ENCODE measurements at places on chromosomes 4 and X.

DNA sequence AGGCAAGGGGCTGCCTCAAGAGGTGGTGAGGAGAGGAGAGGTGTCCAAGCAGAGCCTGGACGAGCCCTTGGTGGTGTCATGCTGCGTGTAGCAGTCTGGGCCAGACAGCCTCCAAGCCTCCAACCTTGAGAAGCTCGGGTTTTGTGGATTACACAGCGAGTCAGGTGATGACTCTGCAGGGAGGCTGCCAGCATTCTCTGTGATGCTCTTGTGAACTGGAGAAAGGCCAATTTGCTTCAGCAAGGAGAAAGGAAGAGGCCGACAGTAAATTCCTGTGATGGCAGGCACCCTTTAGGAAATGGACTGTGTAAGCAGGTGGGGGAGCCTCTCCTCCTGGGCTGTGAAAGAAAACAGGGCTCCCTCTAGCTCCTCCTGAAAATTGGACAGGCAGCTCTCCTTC, 36.0 kb upstream of the CD99L2 start:
- DNase-seq, result no peak

DNA sequence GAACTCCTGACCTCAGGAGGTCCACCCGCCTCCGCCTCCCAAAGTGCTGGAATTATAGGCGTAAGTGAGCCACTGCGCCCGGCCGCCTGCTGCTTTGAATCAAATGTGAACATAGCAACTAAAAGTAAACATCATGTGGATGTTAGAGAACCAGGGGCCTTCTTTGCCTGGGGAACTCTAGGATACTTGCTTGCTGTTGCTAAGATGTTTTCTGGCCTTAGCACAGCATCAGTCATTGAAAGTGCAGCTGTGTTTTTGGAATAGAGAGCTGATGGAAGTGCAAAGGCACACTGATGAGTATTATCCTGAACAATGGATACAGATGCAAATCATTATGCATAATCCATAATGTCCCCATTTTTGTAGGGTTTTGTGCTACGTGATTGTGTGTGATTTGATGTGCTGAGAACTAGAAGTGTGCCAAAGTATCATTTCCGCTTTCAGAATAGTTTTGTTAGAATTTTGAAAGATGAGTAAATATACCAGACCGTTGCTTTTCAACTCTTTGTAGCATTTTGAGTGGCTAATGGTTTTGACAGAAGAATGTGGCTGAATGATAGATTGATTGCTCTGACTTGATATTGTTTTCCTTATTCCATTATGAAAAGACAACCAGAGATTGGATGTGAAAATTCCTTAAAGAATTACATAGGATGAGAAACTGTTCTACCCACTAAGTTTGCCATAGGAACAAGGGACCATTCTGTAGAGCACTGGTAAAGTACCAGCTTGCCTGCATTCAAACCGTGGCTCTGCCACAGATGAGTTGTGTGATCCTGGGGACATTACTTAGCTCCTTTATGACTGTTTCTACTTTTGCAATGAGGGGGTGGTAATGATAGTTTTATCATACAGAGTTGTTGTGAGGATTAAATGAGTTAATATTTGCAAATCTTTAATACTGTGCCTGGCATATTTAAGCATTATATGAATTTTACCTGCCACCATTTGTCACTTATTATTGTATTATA, 74.7 kb downstream of the REPS2 start:
- no peak for DNase-seq

- no peak for DNase-seq
Observed at GRCh38 chr4:89837993-89838390, 1.0 kb upstream of the SNCA start.

- DNase-seq, result no peak
Observed at GRCh38 chr4:175531405-175532091, 280.5 kb downstream of the GPM6A start.

- DNase-seq, result no peak
Observed at GRCh38 chr4:26213317-26213716, 107.5 kb upstream of the RBPJ start.

DNA sequence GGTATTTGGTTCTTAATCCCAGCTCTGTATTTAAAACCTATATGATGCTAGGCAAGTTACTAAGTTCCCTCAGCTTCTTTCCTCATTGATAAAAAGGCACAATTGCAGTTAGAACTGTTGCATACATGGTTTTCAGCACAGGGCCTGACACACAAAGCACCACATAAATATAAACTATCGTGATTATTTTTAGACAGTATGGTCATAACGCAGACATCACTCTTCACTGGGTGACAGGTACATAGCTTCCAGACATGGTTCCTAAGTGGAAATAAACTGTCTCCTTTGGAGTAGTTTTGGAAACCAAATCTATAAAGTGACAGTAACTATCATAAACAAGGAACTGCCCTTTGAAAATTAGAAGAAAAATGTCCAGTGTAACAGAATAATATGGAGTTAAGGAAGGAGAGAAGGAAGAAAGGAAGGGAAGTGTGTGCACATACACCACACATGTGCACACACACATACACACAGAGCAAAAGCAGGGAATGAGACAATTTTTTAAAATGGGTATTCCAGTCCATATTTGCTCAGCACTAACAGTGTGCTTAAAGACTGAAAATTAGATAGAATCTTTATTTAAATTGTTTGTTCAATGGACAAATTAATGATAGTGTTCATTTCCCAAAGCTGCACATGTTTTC, 12.5 kb upstream of the G3BP2 start:
- no peak for DNase-seq

DNA sequence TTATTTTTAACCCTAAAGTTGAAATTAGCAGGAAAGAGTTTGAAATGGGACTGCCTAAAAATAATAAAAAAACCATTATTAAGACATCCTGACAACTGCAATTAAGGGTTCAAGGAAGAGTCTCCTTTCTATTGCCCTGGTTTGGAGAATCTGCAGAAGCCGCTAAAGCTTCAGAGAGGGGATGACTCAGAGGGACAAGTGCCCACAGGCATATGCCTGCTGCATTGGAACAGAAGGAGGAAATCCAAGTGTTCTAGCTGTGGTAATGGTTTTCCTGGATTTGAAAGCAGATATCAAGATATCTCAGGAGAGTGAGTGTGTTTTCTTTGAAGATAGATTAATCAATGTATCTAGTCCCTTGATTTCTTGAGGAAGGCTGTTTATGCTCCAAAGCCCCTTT, 235.1 kb upstream of the TAPT1 start:
- no peak for DNase-seq

DNA sequence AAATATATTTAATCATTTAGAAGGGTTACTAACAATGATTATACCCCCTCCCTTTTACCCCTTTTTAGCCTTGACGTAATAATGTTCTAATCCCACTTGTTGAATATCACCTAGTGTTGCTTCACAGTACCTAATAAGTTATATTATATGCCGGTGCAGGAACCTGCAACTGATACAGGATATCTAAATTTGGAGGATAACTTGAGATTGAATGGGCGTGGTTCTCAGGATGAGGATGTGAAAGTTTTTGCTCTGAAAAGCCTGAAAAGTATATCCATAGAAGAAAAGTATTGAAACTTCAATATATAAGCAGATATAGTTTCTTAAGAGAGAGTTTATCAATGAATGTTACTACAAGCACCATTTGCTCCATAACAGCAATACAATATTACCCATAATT, 59.8 kb downstream of the ZNF711 start:
- no peak for DNase-seq

GRCh38 chrX:20463296-20464075, 196.8 kb upstream of the RPS6KA3 start:
- DNase-seq, result no peak

DNA sequence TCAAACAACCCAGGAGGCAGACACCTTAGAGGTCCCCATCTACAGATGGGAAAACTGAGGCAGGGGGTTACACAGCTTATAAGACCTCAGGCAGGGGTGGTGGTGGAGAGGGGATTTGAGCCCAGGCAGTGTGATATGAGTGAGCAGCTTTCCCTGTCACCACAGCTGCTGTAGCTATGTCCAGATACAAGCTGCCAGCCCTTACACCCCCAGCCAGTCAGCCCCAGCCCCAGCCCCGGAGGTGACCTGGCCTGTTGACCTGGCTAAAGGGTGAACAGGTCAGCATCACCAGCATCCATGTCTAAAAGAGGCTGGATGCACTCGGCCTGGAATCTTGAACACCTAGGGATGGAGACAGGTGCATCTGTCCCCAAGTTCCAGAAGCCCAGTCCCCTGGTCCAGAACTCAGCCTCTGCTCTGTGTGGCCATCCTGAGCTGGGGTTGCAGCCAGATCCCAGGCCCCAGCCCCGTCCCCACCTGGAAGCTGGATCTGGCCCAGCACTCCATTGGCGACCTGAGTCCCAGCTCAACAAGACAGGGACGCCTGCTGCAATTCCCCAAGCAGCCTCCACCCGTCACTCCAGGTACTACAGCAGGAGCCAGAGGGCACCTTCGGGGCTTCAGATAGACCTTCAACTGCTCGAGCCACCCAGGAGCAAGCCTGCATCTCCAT, 89.5 kb downstream of the JAKMIP1 start:
- no peak for DNase-seq

GRCh38 chr4:32847461-32847860, 2127.3 kb downstream of the PCDH7 start:
- no peak for DNase-seq

- no peak for DNase-seq
Observed at GRCh38 chr4:175637762-175638161, 174.3 kb downstream of the GPM6A start.

Measured in CD4-positive, alpha-beta T cell (primary cell).